ENCODE measurements at places on chromosomes 5 and 9. TPM values are rescaled to one million over a fixed set of nuclear protein-coding genes. Genes with fewer than 3 reads are reported as not detected.

Gene RNF183
- total RNA-seq: not detected

Gene LHX3
- not detected for total RNA-seq

Gene SLC28A3
- 0.49 TPM for total RNA-seq

Gene HMCN2
- total RNA-seq: 0.61 TPM

Gene ZNF462
- total RNA-seq: 12.5 TPM

Gene CDKN2B-AS1
- total RNA-seq: 10.1 TPM

Gene HRCT1
- not detected for total RNA-seq

Gene HRH2
- 1.3 TPM for total RNA-seq

Gene ABO
- total RNA-seq: not detected

Gene CDC25C
- total RNA-seq: 0.65 TPM

Gene TRPM3
- 14.9 TPM for total RNA-seq

Gene NUTM2G
- not detected for total RNA-seq

Gene NMUR2
- not detected for total RNA-seq

Gene TRIM52
- total RNA-seq: 6.1 TPM

Gene TTLL11
- 10.2 TPM for total RNA-seq

Gene FOXI1
- not detected for total RNA-seq

Gene FGFR4
- 1.3 TPM for total RNA-seq

Gene RNF130
- total RNA-seq: 28.7 TPM

Gene FBN2
- total RNA-seq: 937 TPM

Gene TAF11L9
- total RNA-seq: not detected

Measured in hair follicle dermal papilla cell (primary cell).